ENCODE measurements at places on chromosomes 11 and 22. TPM values are rescaled to one million over a fixed set of nuclear protein-coding genes. Genes with fewer than 3 reads are reported as not detected.

Gene CARNS1
- 0.89 TPM for polyA plus RNA-seq

Gene MS4A13
- polyA plus RNA-seq: not detected

Gene ATP5MG
- polyA plus RNA-seq: 115 TPM

DNA sequence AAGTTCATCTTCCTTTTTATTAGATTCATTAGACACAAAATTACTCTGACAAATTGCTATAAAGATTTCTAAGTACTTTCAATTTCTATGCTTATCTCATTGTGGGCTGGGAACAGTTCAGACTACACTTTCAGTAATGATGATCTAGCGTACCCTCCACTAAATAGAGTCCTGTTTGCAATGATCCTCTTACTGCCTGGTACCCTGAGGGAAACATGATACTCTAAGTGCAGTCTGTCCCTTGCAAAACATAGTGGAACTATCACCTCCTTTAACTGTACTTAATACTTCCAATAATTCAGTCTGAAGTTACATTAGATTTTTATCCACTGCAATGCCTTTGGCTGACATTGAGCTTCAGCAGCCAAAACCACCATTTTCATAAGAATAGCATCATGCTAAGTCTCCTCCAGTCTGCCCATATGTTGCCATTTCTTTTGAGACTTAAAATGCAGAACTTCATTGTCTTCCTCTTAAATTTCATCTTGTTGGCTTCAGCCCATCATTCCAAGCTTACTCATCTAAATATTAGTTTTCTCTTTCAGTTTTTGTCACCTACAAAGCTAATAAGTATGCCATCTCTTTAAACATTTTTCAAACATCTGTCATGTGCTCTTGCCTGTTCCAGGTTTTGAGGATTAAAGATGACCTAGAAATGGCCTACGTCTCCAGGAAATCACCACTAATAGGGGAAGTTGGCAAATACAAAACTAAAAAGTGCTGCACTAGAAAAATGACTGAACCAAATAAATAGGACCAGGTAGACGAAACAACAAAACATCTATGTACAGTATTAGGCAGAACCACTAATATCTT, 55.5 kb downstream of the PAK1 start:
- no peak for DNase-seq

DNA sequence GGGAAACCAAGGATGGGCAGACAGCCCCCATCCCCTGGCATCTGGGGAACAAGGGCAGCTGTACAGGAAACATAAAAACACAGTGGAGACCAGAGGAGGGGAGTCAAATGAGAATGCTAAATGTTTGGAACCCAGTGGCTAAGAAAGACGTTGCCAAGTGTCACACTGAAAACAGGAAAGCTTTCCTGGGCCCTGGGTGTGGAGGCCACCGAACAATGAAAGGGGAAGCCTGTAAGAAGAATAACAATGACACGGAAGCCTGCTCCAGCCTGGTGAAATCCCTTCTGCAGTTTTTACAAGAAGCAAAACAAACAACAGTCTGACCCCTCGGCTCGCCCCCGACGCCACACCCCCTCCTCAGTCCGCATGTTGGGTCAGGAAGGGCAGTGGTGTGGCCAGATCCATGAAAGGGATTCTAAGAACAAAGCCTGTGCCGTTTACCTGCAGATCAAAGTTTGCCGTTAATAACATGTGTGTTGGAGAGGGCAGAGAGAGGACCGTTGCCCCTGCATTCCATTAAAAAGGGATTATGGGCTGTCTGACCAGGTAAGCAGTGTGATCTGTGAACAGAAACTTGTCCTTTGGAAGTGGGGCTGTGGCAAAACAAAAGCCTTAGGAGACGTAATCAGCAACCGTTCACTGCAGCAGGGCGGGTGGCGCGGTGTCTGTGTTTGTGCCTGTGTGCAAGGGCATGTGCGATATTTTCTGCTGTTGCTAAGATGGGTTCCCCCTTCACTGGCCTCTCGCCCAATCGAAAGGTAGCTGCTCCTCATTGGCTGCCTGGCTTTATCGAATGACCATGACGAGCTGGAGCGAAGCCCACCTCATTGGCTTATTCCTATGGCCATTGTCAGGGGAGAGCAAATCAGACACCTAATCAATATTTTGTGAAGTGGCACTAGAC, 113.7 kb upstream of the BLID start:
- DNase-seq: no peak

GRCh38 chr22:36156515-36157419, 3.8 kb downstream of the APOL3 start:
- peak; percentile 40 for DNase-seq

Data from pancreas (tissue), 10 donors.